Stimulated activated CD8-positive, alpha-beta memory T cell treated with anti-CD3 and anti-CD28 coated beads, Interleukin-4, amount 100 ng/mL, for 48 hours (primary cell): ENCODE measurements at places on chromosomes 11 and 22.

GRCh38 chr11:12900496-12900895, 108.6 kb upstream of the RASSF10 start:
- no peak for DNase-seq

- peak; percentile 67 for DNase-seq
Observed at GRCh38 chr22:20430720-20431510, 6.7 kb downstream of the SCARF2 start.

DNA sequence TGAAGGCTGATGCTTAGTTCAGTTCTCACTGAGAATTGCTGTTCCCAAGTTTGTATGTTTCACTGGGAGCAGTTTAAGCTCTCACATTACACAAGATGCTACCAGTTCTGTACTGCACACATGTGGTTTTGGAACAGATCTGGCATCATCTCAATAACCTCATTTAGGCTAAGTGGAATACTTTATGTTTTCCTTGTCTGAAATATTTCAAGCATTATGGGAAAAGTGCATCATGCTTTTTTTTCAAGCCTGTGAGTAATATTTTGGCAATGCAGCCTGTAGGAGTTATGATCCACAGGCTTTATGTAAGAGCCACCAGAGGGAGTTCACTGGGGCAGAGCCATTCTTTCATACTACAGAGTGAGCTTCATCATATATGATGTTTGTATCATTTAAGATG, 141.5 kb downstream of the OR4C45 start:
- DNase-seq = no peak

- DNase-seq = no peak
Observed at GRCh38 chr11:119222891-119223290, 16.8 kb downstream of the CBL start.

GRCh38 chr11:17898782-17899181, 114.1 kb downstream of the SERGEF start:
- DNase-seq = no peak

- no peak for DNase-seq
Observed at GRCh38 chr11:129215506-129216245, 23.6 kb upstream of the ARHGAP32 start.
